T47D (cell line): ENCODE measurements at places on chromosomes 1 and 21.
A peak's percentile ranks its signal among the peaks of the same experiment; 100 is the strongest.

DNA sequence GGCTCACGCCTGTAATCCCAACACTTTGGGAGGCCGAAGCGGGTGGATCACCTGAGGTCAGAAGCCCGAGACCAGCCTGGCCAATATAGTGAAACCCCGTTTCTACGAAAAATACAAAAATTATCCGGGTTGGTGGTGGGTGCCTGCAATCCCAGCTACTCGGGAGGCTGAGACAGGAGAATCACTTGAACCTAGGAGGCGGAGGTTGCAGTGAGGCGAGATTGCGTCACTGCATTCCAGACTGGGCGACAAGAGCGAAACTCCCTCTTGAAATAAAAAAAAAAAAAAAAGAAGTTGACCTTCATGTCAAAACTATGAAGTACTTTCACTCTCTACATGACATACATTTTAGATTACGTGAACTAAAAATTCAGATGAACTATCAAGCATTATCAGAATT is 153.7 kb downstream of the COL11A1 start:
- no peak for DNase-seq

GRCh38 chr1:47568763-47569162 is 130.9 kb downstream of the FOXD2 start:
- no peak for DNase-seq

DNA sequence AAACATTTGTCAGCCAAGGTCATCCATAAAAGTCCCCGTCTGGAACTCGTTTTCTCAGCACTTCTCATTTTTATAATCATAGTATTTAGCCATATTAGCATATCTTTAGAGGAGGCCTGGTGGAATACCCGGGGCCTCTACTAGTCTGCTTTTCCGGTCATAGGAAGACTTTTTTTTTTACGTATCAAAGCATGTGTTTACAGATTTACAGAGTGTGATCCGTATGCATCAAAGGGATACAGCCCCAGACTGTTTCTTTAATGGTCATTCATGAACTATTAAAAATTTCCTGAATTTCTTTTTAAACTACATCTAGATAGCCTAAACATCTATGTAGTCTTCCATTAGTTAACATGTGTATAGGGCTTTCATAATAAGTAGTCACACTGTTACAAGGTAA is 23.5 kb upstream of the DEGS1 start:
- DNase-seq: no peak

DNA sequence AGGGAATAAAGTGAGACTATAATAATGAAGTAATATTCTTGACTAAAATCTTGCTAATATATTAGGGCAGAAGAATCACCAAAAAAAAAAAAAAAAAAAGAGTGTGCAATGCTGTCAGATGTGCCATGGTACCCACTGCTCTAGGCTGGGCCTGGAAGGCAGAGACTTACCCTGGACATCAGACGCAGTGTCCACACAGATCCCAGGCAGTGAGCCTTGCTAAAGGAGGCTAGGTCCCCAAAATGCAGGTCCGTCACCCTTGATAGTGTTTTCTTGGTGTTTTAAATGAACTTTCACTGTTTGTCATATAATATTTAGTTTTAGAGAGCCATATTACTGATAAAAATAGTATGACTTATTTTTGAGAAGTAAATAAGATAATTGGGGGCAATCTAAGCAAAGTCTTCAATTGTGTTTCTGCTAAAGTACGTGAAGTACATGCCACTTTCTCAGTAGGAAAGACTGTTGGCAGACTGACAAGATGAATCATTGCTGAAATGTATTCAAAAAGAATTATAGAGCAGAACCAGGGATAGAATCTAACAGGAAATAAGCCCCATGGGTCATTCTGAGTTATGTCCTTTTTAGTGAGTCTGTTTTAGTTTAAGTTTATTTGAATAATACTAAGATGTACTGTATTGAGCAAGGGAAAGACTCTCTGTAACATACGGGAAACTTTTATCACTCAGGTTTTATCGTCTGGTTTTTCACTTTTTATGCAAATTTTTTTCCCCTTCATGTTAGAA is 74.6 kb upstream of the PDC start:
- no peak for DNase-seq

GRCh38 chr21:40837456-40837855 is 9.5 kb downstream of the DSCAM start:
- DNase-seq: no peak

- DNase-seq: no peak
Observed at GRCh38 chr1:24951337-24951736, 21.3 kb upstream of the RUNX3 start.

DNA sequence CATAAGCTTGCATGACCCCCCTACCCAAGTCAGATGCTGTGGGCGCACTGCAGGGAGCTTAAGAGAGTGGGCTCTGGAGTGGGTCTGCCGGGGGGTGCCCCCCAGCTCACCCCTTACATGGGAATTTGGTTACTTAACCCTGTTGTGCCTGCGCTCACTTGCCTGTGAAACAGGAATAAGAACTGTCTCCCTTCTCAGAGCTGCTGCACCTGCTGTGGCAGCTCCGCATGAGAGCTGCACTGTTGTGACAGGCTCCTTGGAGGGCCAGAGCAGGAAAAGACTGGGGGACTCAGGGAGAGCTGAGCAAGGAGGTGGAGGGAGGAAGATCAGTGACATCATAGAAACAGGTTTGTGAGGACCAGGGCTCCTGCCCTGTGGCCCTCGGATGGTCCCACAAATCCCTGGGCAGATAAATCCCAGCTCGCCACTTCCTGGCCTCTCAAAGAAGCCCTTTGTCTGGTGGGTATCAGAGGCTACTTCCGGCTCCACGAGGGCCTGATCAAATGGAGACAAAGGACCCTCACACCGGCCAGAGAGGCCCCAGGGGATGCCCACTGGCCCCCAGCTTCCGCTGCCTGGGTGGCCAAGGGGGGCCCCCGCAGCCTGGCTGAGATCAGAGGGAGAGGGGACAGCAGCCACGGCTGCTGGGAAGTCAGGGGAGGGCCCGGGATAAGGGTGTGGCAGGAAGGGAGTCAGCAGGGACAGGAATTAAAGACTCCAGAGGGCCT is 28.9 kb upstream of the LAPTM5 start:
- no peak for DNase-seq

GRCh38 chr21:35818597-35818996 is 241.7 kb downstream of the SETD4 start:
- DNase-seq: no peak

DNA sequence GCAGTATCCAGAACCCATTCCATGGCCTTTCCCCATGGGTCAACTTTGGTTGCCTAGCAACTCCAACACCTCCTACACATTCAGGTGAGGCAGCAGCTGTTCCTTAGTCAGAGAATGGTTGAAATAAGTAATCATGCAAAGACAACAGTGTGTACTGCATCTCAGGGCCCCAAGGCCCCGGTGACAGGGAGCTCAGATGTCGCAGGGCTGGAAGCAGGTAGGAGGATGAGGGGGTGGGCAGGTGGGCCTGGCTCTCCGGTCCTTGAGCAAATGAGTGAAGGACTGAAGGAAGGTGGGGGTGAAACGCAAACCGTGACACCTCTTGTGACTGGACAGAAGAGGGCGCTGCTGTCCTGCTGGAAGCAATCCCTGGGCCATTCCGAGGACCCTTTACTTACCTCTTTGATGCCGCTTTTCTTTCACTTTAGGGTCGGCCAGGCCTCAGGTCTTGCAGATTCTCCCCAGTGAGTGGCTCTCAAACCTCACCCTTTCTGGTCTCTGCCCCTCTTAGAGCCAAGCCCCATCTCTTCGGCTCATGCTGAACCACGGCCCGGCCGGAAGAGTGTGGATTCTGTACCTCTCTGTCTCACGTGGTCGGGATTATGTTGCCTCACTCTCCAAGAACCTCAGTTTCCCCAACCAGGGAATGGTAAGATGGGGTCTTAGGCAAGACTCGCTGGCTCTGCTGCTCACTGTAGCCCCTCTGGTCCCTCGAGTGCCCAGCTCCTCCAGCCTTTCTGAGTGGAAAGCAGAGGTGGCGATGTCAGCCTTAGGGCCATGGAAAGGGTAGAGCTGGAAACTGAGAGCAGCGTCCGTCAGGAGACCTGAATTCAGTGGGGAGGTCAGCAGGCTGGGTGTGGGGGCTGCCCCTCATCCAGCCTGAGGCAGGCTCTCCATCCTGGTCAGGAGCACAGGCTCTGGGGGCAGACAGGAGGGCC is 5.6 kb upstream of the KCNA10 start:
- DNase-seq: peak; percentile 45

DNA sequence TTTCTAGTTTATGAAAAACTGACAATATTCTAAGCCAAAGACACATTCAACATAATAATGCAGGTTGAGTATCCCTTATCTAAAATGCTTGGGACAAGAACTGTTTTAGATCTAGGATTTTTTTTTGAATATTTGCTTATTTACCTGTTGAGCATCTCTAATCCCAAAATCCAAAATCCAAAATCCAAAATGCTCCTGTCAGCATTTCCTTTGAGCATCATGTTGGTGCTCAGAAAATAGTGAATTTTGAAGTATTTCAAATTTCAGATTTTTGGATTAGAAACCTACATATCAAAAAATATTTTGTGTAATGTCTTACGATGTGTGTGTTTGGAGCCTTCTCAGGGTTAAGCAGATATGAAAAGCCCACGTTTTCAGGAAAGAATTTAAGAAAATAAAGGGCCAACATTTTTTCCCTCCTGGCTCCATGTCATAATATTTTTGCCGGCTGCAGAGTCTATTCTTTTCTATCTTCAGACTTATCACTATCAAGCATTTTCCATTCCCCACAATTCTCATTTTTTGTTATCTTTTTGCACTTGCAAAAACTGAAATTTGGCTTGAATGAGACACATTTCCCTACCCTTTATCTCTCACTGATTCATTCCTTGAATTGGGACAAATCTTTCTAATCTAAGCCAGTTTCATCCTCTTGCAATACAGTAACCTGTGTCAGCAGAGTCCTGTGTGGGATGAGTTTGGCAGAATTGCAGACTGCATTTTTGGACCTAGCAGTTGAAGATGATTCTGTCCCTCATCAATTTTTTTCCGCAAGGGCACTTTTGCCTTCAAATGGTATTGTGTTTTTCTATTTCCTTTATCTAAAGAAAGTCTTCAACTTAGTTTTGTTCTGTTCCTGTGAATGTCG is 233.9 kb downstream of the DISC1 start:
- DNase-seq: no peak

GRCh38 chr1:100575406-100575805 is 37.5 kb downstream of the GPR88 start:
- DNase-seq: no peak

GRCh38 chr1:41660570-41661427 is 176.3 kb upstream of the EDN2 start:
- DNase-seq: no peak

- no peak for DNase-seq
Observed at GRCh38 chr1:107883562-107883961, 81.4 kb downstream of the VAV3 start.

- DNase-seq: no peak
Observed at GRCh38 chr1:116375148-116375886, 2.3 kb downstream of the ATP1A1 start.

GRCh38 chr1:188365874-188366273 is 1537.1 kb downstream of the PLA2G4A start:
- no peak for DNase-seq

DNA sequence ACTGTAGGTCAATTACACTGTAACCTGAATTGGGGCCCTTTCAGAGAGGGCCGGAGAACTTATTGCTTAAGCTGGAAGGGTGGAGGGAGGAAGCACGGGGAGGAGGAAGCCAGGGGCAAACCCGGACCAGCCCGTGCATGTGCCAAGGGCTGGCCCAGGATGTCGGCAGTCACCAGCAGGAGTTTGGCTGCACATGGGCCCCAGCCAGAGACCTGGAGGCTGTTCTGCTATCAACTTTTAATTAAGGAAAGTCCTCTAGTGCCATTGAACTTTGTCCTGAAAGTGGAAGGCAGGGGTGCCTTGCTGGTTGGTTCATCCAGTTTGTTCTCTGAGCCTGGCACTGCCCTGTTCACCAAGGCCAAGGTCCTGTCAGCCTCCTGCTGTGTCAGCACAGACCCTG is 200.8 kb upstream of the VAMP3 start:
- DNase-seq: no peak

- DNase-seq: no peak
Observed at GRCh38 chr21:28283641-28284490, 708.8 kb downstream of the LTN1 start.

GRCh38 chr1:157966031-157966537 is 27.4 kb upstream of the KIRREL1 start:
- no peak for DNase-seq

- DNase-seq: no peak
Observed at GRCh38 chr21:33767236-33767635, 124.9 kb downstream of the ITSN1 start.

DNA sequence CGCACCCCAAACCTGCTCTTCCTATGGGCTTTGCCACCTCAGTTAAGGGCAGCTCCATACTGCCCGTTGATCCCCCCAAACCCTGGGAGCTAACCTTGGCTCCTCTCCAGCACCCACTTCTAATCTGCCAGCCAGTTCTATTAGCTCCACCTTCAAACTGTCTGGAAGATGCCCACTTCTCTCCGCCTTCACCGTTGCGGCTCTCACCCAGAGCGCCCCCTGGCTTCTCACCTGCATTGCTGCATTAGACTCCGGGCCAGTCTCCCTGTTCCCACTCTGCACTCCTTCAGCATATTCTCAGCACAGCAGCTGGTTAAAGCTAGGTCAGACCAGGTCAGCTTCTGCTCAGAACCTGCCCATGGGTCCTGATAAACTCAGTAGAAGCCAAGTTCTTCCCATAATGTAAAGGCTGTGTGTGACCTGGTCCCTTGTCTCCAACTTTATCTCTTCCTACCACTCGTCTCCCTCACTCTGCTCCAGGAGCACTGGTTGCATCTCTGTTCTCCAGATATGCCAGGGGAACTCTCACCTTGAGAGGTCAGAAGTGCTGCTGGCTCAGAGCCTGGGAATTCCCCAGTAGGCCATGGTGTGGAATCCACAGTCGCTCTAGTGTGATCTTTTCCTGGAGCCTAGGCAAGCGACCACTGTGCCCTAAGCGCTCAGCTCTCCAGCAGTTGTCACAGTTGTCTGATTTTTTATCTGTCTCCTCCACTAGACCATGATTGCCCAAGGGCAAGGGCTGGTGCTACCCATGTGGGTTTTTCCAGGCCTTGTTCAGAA is 150.3 kb downstream of the HMGB4 start:
- DNase-seq: peak; percentile 17

DNA sequence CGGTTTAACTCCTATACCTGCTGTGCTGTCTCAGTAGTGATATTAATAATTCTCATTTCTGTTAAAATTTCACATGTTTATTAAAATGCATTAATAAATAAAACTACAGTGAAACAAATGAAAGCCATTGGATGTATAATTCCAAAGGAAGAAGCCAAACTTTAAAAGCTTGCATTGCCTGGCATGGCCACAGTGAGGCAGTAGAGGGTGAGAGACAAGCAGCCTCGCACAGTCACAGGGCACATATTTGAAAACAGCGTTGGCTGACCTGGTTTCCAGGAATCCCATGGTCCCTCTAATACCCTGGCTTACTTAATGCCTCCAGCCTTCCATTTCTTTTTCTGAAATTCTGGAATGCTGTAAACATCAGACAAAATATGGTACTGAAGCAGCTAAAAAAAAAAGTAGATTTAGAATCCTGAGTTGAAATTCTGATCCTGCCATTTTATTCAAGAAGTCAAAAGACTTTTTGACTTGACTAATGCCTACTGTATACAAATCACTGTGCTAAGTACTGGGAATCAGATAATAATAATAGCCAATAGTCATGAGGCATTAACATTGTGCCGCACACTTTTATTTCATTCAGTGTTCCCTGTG is 6.7 kb upstream of the RNASEL start:
- DNase-seq: peak; percentile 78
